ENCODE measurements at places on chromosomes 7 and 10.

GRCh38 chr7:51318886-51319579, 2.4 kb upstream of the COBL start:
- no peak for DNase-seq

DNA sequence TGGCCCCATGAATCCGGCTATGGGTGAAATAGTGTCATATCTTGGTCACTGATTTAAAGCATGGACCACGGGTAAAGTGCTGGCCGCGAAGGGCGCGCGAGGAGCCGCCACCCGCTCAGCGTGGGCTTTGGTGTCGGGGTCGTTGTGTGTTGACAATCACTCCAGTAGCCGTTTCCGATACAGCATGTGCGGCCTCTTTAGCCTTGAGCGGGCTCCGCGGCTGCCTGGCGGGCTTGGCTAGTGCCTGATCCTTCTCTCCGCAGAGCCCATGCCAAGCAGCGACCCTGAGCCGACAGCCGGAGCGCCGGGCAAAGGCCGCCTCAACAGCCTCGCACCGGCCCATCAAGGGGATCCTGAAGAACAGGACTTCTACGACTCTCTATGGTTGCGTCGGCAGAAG, 105.9 kb downstream of the SLC37A3 start:
- no peak for DNase-seq

- no peak for DNase-seq
These were observed 24.2 kb downstream of the PIP4K2A start for GRCh38 chr10:22690158-22690557.

GRCh38 chr7:155509725-155510551, 36.4 kb downstream of the CNPY1 start:
- DNase-seq: peak; percentile 58
